ENCODE measurements at places on chromosomes 12 and 14.
A peak's percentile ranks its signal among the peaks of the same experiment; 100 is the strongest.

DNA sequence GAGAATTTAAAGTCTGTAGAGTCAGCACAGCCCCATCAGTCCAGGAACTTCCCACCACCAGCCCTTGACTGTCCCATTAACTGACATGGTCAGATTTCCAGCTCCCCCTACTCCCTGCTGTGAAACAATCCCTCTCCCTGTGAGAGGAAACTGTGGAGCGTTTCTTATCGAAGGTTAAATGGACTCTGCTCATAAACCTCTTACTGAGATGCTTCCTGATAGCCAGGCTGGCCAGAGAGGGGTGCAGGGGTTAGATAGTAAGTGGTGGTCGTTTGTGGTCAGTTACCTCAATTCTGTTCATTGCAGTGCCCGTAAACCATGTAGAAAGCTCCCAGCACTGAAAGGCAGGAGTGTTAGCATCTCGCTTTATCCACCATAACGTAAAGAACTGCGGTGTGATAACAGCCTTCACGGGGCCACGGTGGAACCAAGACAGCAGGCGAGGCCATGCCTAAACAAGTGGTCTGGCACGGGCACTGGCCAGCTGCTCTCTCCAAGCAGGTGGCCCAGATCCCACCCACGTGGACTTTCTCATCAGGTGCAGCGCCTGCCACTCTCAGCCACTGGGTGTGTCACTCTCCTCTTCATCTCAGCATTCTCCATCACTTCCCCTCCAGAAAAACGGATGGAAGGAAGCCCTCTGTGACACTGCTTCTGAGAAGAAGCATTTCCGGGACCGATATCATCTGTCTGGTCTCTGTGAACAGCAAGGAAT is 102.2 kb downstream of the FBXL14 start:
- DNase-seq: no peak

- no peak for DNase-seq
These were observed 30.5 kb downstream of the PPP2R5C start for GRCh38 chr14:101791919-101792572.

DNA sequence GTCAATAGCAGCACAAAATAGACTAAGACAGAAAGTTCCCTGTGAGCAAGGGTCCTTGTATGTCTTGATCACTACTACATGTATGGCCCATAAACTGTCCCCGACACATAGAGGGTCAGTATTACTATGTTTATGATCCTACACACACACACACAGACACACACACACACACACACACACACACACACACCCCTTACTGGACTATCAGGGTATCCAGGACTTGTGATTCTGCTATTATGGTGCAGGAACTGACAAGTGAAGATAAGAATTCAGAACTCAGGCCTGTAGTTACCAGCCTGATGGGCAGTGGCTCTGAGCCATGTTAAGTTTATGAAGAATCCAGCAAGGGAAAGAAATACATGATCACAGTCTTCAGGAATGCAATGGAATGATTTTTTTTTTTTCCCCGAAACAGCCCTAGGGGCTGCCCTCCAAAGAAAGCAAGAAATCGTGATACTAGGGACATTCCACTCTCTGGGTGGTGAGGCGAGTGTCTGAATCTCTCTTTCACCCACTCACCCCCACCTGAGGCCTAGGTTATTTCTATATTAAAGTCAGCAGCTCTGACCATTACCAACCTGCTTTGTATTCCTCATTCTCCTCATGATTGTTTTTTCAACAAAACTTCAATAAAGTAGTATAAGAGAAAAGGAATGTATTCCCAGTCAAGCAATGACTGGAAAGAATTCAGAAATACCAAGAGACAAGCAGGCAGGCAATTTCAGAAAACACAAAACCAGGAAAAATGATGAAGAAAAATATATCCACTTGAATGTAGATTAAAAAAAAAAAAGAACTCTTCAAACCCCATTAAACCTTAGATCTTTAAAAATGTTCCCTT is 105.8 kb downstream of the AVPR1A start:
- DNase-seq: no peak

GRCh38 chr12:123150744-123151456 is at the start of gene PITPNM2:
PITPNM2 (minus strand) TSS chr12:123151090; CDS start chr12:123034590, 116,500 bp downstream.
- peak; percentile 49 for DNase-seq

- no peak for DNase-seq
These were observed 22.0 kb downstream of the MLXIP start for GRCh38 chr12:122100568-122100967.

- DNase-seq: no peak
These were observed 109.8 kb upstream of the GPHB5 start for GRCh38 chr14:63428486-63428885.

GRCh38 chr12:107331912-107332311 is 238.6 kb upstream of the CRY1 start:
- DNase-seq: no peak

DNA sequence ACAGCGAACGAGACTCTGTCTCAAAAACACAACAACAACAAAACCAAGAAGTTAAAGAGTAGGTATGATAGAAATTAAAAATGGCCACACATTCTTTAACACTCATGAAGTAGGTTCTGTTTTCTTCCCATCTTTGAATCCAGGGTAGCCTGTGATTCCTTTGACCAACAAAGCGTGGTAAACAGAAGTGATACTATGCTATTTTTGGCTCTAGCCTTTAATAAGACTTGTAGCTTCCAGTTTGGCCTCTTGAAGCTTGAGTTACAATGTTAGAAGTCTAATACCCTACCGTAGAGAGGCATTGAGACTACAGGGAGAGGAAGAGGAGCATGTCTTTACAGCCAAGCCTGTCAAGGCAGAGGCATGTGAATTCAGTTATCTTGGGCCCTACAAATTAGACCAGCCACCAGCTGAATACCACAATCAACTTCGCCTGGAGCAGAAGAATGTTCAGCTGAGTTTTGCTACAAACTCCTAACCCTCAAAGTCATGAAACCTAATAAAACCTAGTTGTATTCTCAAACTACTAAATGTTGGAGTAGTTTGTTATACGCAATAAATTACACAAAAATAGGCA is 4.9 kb upstream of the NEMF start:
- DNase-seq: no peak

DNA sequence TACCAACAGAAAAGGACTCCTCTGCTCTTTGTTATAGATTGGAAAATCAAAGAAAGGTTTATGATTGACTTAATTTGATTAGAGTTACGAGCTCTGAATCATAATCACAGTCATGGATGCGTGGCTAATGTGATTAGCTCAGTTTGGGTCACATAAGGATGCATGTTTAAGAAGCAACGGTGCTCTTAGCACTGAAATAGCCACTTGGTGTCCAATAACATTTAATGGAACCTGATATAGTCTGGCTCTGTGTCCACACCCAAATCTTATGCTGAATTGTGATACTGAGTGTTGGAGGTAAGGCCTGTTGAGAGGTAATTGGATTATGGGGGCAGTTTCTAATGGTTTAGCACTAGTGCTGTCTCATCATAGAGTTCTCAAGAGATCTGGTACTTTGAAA is 501.6 kb downstream of the SLC6A15 start:
- DNase-seq: no peak

DNA sequence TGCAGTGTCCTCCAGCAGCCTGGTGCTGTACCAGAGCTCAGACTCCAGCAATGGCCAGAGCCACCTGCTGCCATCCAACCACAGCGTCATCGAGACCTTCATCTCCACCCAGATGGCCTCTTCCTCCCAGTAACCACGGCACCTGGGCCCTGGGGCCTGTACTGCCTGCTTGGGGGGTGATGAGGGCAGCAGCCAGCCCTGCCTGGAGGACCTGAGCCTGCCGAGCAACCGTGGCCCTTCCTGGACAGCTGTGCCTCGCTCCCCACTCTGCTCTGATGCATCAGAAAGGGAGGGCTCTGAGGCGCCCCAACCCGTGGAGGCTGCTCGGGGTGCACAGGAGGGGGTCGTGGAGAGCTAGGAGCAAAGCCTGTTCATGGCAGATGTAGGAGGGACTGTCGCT is 15.2 kb downstream of the C12orf43 start:
- no peak for DNase-seq

- no peak for DNase-seq
These were observed 3.7 kb downstream of the TMTC3 start for GRCh38 chr12:88145567-88146505.
